A549 treated with ZK216348 at 1 μM for 4 hours (cell line): ENCODE measurements at places on chromosomes 16 and 17. TPM values are rescaled to one million over a fixed set of nuclear protein-coding genes. Genes with fewer than 3 reads are reported as not detected.

The KIF2B gene
- not detected in 5 replicates for total RNA-seq

The LRRC59 gene
- total RNA-seq = 228 to 243 TPM (median 236 TPM) in 5 replicates

The ULK2 gene
- total RNA-seq = 9.6 to 18.1 TPM (median 14.9 TPM) in 5 replicates

The ZG16 gene
- not detected in 5 replicates for total RNA-seq

The NEUROD2 gene
- total RNA-seq = 0.18 TPM in 1 of 5 replicates, not detected in the others

The SRCAP gene
- 5.9 to 34.3 TPM (median 23.6 TPM) in 5 replicates for total RNA-seq

The SDR42E2 gene
- total RNA-seq = not detected in 5 replicates

The PRSS33 gene
- total RNA-seq = not detected in 5 replicates

The RGS11 gene
- total RNA-seq = 2.2 to 7.1 TPM (median 4.4 TPM) in 5 replicates

The PHOSPHO1 gene
- total RNA-seq = 0.33 to 0.97 TPM (median 0.42 TPM) in 5 replicates

The FBXL16 gene
- total RNA-seq = 3.5 to 8.1 TPM (median 7.5 TPM) in 5 replicates

The RGS9 gene
- total RNA-seq = 6.0 to 10.6 TPM (median 7.1 TPM) in 5 replicates

The SEZ6L2 gene
- 11.0 to 24.3 TPM (median 19.9 TPM) in 5 replicates for total RNA-seq

The GCGR gene
- 0.11 to 0.52 TPM (median 0.31 TPM) in 4 of 5 replicates, not detected in the other for total RNA-seq

The MSLN gene
- total RNA-seq = 2.4 to 4.2 TPM (median 3.2 TPM) in 5 replicates

The EFTUD2 gene
- 132 to 171 TPM (median 154 TPM) in 5 replicates for total RNA-seq

The STX8 gene
- 59.4 to 118 TPM (median 60.9 TPM) in 5 replicates for total RNA-seq

The RNF43 gene
- total RNA-seq = 0.34 to 0.64 TPM (median 0.39 TPM) in 5 replicates

The CDH11 gene
- total RNA-seq = 0.34 to 0.72 TPM (median 0.47 TPM) in 5 replicates

The CCL11 gene
- total RNA-seq = not detected in 5 replicates

The CALB2 gene
- 4.7 to 7.1 TPM (median 5.1 TPM) in 5 replicates for total RNA-seq

The KRT39 gene
- not detected in 5 replicates for total RNA-seq

The MYH11 gene
- 0.02 to 0.12 TPM (median 0.07 TPM) in 4 of 5 replicates, not detected in the other for total RNA-seq

The NSRP1 gene
- 28.9 to 49.7 TPM (median 29.9 TPM) in 5 replicates for total RNA-seq

The KRTAP9-4 gene
- not detected in 5 replicates for total RNA-seq

The TMC5 gene
- total RNA-seq = 5.7 to 7.4 TPM (median 6.8 TPM) in 5 replicates

The FBXW10 gene
- 0.93 to 1.8 TPM (median 1.6 TPM) in 5 replicates for total RNA-seq

The SPATA22 gene
- not detected in 5 replicates for total RNA-seq

The IL32 gene
- 17.7 to 35.2 TPM (median 24.4 TPM) in 5 replicates for total RNA-seq

The PRCD gene
- not detected in 5 replicates for total RNA-seq

The ARL5C gene
- not detected in 5 replicates for total RNA-seq

The ABAT gene
- 0.15 to 0.47 TPM (median 0.25 TPM) in 5 replicates for total RNA-seq

The ATP6V0D1 gene
- 97.6 to 117 TPM (median 109 TPM) in 5 replicates for total RNA-seq

The ZG16B gene
- 0.54 to 1.1 TPM (median 1.0 TPM) in 5 replicates for total RNA-seq

The DYNLRB2 gene
- total RNA-seq = 0.69 to 0.93 TPM in 2 of 5 replicates, not detected in the others

The AKTIP gene
- 17.5 to 34.8 TPM (median 25.0 TPM) in 5 replicates for total RNA-seq

The FMNL1 gene
- 20.1 to 41.6 TPM (median 37.7 TPM) in 5 replicates for total RNA-seq

The C16orf92 gene
- not detected in 5 replicates for total RNA-seq

The GLIS2 gene
- 17.5 to 29.4 TPM (median 28.8 TPM) in 5 replicates for total RNA-seq

The SLC52A1 gene
- 0.33 to 1.1 TPM (median 0.75 TPM) in 5 replicates for total RNA-seq

The KRT12 gene
- total RNA-seq = not detected in 5 replicates

The CD300LD gene
- not detected in 5 replicates for total RNA-seq

The GUCY2D gene
- total RNA-seq = not detected in 5 replicates

The ZNF48 gene
- 11.3 to 14.8 TPM (median 13.1 TPM) in 5 replicates for total RNA-seq

The RNF222 gene
- not detected in 5 replicates for total RNA-seq

The KRTAP4-3 gene
- total RNA-seq = not detected in 5 replicates

The UTS2R gene
- total RNA-seq = not detected in 5 replicates

The CCL7 gene
- 0.65 TPM in 1 of 5 replicates, not detected in the others for total RNA-seq

The CIBAR2 gene
- not detected in 5 replicates for total RNA-seq

The TP53TG3B gene
- total RNA-seq = 0.39 to 0.66 TPM (median 0.54 TPM) in 3 of 5 replicates, not detected in the others

The RAB11FIP4 gene
- 1.2 to 1.9 TPM (median 1.6 TPM) in 5 replicates for total RNA-seq

The ZNF629 gene
- total RNA-seq = 15.6 to 17.9 TPM (median 17.8 TPM) in 5 replicates

The DRC3 gene
- total RNA-seq = 1.8 to 2.8 TPM (median 2.4 TPM) in 5 replicates

The MYH3 gene
- total RNA-seq = 0.44 to 1.4 TPM (median 1.2 TPM) in 5 replicates
